Pons (tissue), 1 donor: ENCODE measurements at places on chromosomes 6 and 20.

- DNase-seq, result no peak
Observed at GRCh38 chr6:157124485-157125254, 198.6 kb downstream of the TMEM242 start.

- no peak for DNase-seq
Observed at GRCh38 chr6:47235964-47236760, 73.5 kb downstream of the TNFRSF21 start.

GRCh38 chr20:62666736-62667529 lies 24.6 kb downstream of the SLCO4A1 start:
- peak; percentile 88 for DNase-seq

DNA sequence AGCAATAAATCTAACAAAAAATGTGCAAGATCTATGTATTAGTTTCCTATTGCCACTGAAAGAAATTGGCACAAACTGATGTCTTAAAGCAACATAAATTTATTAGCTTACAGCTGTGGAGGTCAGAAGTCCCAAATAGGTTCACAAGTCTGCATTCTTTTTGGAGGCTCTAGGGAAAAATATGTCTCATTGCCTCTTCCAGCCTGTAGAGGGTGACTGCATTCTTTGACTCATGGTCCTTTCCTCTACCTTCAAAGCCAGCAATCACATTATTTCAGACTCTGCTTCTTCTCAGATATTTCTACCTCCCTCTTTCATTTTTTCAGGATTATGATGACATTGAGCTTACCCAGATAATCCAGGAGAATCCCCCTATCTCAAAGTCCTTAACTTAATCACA lies 1531.1 kb downstream of the KHDRBS2 start:
- no peak for DNase-seq

- DNase-seq, result no peak
Observed at GRCh38 chr6:72825315-72825911, 203.5 kb downstream of the KCNQ5 start.

GRCh38 chr20:48761874-48762273 lies 65.9 kb downstream of the PREX1 start:
- DNase-seq, result no peak

- DNase-seq, result no peak
Observed at GRCh38 chr6:1855890-1856289, 246.2 kb downstream of the FOXC1 start.

DNA sequence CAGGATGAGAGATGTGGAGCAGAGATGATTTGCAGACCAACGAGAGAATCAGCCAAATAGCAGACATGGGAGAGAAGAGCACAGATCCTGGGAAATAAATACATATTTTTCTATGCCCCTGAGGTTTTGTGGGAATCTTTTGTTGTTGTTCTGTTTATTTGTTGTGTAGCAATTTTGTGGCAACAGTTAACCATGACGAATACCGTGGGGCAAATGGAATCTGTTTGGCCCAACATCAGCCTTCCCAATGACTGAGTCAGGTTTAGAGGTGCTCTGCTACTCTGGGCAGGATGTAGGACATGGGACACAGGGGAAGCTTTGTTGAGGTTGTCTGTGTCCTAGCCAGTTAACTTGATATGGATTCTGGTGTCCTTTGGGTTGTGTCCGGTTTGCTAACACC lies 7.9 kb upstream of the SLC2A10 start:
- no peak for DNase-seq

DNA sequence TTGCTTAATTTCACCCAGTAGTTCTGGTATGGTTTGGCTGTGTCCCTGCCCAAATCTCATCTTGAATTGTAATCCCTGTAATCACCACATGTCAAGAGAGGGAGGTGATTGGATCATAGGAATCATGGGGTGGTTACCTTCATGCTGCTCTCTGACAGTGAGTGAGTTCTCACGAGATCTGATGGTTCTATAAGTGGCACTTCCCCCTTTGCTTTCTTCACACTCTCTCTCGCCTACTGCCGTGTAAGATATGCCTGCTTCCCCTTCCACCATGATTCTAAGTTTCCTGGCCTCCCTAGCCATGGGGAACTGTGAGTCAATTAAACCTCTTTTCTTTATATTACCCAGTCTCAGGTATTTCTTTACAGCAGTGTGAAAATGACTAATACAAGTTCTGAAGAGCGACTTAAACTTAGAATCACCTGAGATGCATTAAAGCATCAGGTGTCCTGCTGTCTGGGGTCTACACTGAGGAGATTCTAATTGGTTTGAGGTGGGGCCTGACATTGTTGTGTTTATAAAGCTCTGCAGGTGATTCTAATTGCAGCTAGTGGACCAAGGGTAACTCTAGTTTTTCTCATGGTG lies 82.1 kb upstream of the DTNBP1 start:
- no peak for DNase-seq

GRCh38 chr6:168390749-168391420 lies 50.1 kb upstream of the SMOC2 start:
- no peak for DNase-seq

DNA sequence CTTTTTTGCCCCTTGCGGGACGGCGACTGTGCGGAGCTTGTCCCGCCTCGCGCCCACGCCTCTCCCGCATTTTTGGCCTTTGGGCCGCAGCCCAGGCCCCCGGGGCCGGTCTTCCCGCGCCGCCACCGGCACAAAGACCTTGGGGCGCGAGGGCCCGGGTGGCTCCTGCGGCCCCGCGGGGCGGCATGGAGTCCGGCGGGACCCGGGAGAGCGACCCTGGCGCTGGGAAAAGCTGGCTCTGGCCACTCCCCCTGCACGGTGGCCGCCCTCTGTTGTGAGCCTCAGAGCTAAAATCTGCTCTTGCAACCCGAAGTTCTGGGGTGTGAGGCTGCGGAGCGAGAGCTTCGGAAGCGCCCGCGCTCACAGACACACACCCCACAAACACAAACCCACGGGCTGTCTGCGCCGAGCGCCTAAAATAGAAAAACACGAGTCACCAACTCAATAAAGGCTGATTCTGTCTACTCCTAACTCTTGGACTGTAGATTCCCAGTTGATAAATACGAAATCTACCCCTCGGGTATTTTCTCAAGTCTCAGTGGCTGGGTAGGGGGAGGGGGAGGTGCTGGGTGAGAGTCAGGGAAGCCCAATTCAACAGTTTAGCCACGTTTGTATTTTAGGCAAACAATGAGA lies 496 bp upstream of the BEND3 start:
- peak; percentile 33 for DNase-seq

DNA sequence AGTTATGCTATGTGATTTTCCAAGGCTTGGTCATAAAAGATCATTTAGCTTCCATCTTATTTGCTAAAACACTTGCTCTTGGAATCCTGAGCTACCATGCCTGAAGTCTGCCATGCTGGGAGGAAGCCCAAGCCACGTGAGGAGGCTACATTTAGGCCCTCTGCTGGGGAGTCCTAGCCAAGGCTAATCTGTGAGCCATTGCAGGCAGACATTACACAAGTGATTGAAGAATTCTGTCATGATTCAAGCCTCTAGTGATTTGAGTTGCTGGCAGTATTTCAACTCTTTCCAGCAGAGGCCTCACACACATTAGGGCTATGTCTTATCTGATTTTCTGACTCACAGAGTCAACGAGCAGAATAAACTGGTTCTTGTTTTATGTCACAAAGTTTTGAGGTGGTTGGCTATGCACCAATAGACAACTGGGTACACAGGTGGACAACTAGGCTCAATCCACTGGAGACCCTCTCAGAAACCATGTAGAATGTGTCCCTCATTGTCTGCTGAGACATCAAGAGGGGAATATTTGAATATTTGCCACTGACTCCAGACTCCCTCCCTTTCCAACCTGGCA lies 227.2 kb upstream of the SULF2 start:
- no peak for DNase-seq

DNA sequence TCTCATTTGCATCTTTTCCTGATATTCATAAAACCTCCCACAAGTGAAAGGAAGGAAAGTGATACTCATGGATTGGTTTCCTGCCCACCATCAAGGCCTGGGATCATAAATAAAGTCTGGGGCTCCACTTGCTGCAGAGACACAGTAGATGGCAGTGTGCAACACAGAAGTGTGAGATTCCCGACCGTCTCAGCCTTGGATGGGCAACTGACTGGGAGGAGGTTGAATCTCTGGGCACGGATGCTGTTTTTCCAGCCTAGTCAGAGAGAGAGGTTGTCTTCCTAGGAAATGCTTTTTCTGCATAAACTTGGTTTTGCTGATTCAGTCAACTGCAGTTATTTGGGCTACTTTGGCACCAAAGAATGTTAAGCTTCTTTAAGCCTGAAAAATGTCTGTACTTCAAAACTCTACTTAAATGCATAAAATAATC lies 9.9 kb upstream of the RFPL4B start:
- DNase-seq, result peak; percentile 87
